Activated T-cell treated with anti-CD3 and anti-CD28 coated beads, Interleukin-2, amount 50 U/mL, for 48 hours (primary cell): ENCODE measurements at places on chromosomes 2 and 18.
A peak's percentile ranks its signal among the peaks of the same experiment; 100 is the strongest.

- DNase-seq, result no peak
These were observed 20.7 kb downstream of the RBM44 start for GRCh38 chr2:237819231-237819630.

- DNase-seq, result no peak
These were observed 48.3 kb upstream of the GPR155 start for GRCh38 chr2:174535083-174535482.

DNA sequence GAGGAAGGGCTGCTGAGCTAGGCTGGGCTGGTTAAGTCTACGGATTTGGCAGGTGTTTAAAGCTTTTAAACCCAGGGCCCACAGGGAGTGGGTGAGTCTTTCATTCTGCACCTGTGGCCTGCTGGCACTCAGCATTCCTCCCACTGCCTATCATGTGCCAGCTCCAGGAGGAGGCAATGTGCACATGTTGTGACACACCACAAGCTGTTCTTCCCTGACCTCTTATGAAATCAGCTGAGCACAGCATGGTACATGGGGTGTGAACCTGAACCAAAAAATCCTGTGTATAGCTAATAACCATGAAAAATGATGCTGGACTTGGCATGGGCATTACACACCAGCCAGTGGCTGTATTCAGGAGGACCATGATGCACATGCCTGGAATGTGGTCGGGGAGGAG is 297.9 kb upstream of the MMADHC start:
- no peak for DNase-seq

DNA sequence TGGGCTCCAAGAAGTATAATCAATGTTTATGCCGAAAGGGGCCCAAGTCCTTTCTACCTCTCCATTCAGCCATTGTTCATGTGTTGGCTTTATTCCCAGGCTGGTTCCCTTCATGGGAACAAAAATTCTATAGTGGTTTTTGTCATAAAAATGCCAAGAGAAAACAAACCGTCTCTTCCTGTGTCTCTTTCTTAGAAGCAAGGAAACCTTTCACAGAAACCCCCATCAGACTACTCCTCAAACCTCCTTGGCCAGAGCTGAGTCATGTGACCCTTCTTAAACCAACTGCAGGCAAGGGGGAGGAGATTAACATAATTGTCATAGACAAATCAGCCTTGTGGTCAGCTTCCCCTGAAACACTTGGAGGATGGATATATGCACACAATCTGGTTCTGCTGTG is 75.1 kb upstream of the TANK start:
- no peak for DNase-seq

DNA sequence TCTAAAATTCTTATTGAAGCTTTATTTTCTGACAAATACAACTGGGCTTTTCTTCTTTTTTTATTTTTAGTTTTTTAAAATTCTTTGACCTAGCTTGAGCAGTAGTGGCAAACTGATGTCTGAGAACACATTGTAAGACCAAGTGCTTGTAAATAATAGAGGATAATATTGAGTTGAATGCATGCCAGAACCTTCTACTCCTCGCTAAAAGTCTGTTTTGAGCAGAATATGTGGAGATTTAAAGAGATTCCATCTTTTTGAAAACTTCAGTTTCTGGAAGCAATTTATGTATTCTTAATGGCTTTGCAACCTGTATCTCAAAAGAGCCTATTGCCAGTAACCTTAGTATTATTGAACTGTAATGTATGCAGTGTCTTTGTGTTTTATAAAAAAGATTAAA is 148.3 kb downstream of the KCNJ3 start:
- DNase-seq, result no peak

DNA sequence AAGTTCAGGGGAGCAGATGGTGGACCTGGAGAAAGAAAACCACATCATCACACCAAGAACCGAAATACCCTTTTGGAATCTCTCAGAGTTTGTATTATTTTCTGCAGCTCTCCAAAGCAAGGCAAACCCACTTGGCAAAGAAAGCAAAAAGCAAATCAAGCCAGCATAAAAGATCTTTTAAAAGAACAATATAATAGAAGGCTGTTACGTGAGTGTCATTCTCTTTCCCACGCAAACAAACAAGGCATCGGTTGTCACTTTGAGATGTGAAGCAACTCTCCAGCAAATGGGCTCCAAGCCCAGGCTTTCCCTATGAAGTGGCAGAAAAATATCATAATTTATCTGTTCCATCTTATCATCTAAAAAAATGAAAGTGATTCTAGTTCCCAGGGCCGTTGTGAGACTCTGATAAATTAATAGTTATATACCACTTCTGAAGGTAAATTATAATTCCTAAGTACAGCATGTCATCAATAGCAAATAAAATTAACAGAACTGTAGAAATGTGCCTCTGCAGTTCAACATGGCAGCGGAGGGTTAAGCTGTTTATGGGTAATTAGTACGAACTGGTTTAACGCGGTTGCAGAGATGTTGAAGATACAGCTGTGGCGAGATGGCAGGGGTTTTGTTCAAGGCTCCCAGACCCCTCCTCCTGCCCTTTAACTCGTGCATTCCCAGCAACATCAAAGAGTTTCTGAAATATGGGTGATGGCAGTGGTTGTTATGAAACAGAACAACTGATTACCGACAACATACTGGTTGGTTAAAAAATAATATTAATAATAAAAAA is 89.2 kb downstream of the EPHA4 start:
- no peak for DNase-seq

GRCh38 chr18:79049506-79049905 is 19.7 kb upstream of the ATP9B start:
- DNase-seq, result no peak

GRCh38 chr2:200618054-200618419 is 32.2 kb downstream of the AOX1 start:
- no peak for DNase-seq

DNA sequence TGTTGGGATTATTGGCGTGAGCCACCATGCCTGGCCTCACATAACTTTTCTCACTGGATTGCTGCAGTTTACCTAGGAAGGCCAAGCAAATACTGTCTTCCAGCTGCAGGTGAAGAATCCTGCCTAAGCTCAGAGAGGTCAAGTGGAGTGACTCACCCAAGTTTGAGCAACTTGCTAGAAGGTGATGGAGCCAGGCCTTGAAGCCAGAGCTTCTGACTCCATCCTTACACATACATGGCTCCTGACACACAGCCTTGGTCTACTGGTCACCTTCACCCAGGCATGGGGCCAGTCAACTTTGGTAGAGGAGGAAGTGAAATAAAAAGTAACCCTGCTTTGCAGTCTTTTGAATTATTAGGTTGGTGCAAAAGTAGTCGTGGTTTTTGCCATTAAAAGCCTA is 93.5 kb downstream of the VWA3B start:
- no peak for DNase-seq

- DNase-seq, result no peak
These were observed 3.7 kb downstream of the NEURL3 start for GRCh38 chr2:96501471-96501874.

DNA sequence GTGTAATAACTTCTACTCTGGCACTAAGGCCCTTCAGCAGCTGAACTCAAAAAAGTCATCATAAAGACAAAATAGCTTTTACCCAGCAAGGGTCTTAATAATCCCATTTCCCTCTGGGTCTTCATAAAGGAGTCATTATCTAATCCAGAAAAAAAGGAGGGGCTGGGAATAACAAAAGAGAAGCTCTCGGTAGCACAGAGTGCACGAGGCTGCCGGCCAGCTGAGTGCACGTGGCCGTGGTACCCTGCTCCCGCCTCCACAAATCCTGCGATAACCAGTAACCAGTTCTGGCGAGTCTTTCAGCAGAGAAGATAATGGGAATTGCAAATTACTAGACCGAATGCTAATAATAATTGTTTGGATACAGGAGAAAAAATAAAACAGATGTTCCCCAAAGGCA is 7.5 kb downstream of the NRP2 start:
- DNase-seq, result no peak

DNA sequence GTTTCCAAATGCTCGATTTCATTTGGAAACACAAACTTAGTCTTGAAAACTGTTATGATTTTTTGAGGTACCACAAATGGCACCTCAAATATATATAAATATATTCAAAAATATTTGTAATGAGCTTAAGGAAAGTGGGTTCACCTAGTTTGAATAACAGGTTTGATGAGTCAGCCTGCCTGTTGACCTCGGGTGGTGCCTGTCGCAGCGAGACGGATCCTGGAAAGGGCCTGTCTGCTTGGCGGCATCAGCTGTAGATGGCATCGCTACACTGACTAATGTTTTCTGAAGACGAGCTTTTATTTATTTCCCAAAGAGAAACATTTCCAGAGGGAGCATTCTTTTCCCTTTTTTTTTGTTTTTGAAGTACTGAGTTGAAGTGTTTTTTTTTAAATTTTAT is 6.9 kb downstream of the ALLC start:
- no peak for DNase-seq

DNA sequence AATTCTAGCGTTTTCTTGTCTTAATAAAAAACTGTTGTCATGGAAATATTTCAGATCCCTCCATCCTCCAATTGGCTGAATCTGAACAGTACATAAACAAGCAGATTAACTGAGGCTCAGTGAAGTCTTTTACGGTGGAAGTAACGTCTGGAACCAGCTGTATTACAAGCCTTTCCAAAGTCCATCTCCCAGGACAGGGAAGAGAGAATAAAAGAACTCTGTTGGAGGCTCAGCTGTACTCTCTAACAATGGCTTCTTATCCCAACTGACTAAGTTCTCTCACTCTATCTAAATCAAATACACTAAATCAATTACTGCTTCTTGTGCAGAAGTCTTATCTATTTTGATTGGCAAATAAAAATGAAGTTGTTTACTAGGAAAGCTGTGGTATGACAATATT is 19.9 kb upstream of the NEDD4L start:
- DNase-seq, result no peak

GRCh38 chr2:36348721-36349120 is 6.9 kb upstream of the CRIM1 start:
- no peak for DNase-seq

DNA sequence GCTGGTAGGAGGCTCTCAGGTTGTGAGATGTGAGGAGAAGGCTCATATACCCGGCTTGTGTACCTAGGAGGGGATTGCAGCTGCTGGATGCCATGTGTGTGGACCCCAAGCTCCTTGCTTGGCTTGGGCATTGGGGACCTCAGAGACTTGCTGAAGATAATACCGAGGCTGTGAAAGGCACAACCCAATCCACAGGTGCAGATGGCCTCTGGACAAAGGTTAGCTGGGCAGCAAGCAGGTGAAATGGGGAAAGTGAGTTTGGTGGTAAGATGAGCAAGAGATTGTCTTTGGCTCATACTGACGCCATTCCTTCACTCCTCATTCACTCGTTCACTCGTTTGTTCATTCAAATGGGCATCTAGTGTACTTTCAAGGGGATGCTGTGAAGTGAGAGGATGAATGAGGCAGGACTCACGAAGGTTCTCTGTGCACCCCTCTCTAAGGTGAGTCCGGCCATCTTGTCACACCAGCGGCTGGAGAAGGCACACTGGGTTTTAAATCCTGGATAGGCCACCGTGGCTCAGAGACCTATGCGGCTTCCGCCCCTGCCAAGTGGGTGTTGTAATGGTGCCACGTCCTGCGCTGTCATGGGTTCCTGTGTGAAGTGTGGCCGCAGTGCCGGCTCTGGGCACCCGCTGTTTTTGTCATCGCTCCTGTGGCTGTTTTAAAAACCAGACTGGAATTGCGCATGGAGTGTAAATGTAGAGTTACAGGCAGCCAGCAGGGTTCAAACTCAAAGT is 13.7 kb downstream of the FBLN7 start:
- DNase-seq, result peak; percentile 11

DNA sequence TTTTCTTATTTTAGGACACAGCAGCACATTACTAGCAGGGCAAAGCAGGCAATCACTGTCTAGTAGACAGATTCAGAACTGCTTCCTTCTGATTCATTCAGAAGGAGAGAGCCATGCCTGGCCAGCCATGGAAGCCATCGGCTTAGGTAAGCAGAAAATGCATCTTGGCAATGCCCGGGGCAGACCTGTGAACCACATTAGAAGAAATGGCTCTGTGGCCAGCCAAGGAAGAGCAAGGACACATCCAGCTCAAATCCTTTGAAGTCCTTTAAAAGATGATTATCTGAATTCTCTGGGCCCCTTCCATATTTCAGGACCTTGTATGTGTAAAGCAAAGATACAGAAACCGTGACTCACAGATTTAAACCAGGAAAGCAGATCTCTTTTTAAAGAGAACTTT is 227.4 kb downstream of the PID1 start:
- DNase-seq, result no peak

GRCh38 chr2:25088817-25089516 is 47.1 kb downstream of the EFR3B start:
- no peak for DNase-seq
